Immature natural killer cell (primary cell): ENCODE measurements at places on chromosomes 1 and 21. TPM values are rescaled to one million over a fixed set of nuclear protein-coding genes. Genes with fewer than 3 reads are reported as not detected.
A peak's percentile ranks its signal among the peaks of the same experiment; 100 is the strongest.

GRCh38 chr1:152906023-152906565 lies 2.3 kb upstream of the IVL start:
- H3K36me3 ChIP-seq = no peaks in the 10 kb centered on the region
- peak overlapping the region; percentile 76 for H3K4me3 ChIP-seq
- H3K4me1 ChIP-seq = peaks cover 12% of the 10 kb centered on the region
- peaks cover 8% of the 10 kb centered on the region for H3K27me3 ChIP-seq

- no peak overlapping the region for H3K27ac ChIP-seq
- no peaks in the 10 kb centered on the region for H3K4me1 ChIP-seq
- H3K36me3 ChIP-seq = no peaks in the 10 kb centered on the region
- no peak overlapping the region for H3K4me3 ChIP-seq
Measured at GRCh38 chr1:17599291-17599953, 59.9 kb downstream of the ARHGEF10L start.

DNA sequence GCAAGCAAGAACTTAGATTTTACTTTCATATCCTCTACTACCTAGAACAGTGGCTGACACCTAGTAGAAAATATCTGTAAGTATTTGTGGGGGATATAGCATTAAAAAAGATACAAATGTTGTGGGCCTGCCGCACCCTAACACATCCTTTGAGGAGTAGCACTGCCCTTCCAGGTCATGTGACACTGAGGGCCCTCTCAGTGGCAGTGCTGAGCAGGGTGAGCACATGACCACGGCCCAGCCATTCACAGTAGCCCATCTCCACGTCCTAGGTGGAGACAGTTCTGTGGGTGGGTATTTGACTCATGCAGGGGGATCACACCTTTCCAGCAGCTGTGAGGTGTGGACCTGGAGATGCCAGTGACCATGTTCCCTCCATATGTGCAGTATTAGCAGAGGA lies 108.9 kb downstream of the OMA1 start:
- no peak overlapping the region for H3K27ac ChIP-seq
- H3K27me3 ChIP-seq = no peaks in the 10 kb centered on the region
- H3K4me3 ChIP-seq = no peak overlapping the region
- no peak for DNase-seq
- no peaks in the 10 kb centered on the region for H3K4me1 ChIP-seq
- H3K36me3 ChIP-seq = peaks cover 4% of the 10 kb centered on the region

DNA sequence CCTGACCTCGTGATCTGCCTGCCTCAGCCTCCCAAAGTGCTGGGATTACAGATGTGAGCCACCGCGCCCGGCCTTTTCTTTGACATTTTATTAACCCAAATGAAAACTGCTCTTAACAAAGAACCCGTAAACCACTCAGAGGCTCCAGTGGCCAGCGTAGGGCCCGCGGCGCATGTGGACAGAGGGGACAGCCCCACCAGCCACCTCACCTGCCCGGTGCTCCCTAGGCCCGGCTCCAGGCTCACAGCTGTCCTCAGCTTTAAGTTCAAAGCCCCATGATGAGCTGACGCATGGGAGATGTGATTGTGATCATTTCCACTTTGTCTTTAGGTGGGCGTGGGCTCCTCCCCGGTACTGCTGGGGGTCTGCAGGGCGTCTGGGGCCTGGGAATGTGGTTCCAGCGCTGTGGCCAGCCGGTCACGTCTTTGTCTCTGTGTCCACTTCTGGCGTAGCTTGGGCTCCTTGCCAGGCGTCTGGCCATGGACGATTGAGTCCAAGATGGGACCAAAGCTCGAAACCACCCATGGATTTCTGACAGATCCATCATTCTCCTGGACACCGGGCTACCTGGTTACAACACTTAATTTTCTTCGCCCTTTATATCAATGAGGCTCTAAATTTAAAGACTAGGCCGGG lies 6.9 kb downstream of the PRKCZ start:
- H3K4me3 ChIP-seq = no peak overlapping the region
- peaks cover under 1% of the 10 kb centered on the region for H3K36me3 ChIP-seq
- DNase-seq = no peak
- peaks cover 3% of the 10 kb centered on the region for H3K4me1 ChIP-seq

DNA sequence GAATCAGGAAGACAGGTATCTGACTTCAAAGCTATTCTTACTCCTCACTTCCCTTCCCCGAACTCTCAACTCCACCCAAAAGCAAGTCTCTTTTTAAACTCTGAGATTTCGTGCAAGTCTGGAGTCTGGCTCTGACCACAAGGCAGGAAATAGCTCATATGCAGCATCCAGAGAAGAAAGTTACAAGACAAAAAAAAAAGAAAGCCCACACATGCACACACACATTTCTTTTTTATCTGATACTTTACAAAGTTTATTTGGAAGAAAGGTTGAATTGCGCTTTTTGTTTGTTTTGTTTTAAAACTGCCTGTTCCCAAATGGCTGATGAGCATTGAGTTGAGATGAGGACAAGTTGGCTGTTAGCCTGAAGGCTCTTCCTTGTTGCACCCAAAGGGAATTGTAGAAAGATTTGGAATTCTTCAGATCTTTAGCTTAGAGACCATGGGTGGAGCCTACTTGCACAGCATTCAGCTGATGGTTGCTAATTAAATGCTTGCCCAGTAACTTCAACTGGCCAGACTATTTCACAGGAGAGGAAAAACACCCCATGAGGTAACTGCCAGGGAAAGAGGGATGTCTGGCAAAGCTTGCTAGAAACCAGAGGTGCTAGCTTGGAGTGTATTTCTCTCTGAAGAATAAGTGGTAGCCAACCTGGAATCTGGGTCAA lies 490.3 kb downstream of the TTLL7 start:
- no peak overlapping the region for H3K27ac ChIP-seq
- no peak overlapping the region for H3K4me3 ChIP-seq
- no peaks in the 10 kb centered on the region for H3K4me1 ChIP-seq
- H3K36me3 ChIP-seq = no peaks in the 10 kb centered on the region

DNA sequence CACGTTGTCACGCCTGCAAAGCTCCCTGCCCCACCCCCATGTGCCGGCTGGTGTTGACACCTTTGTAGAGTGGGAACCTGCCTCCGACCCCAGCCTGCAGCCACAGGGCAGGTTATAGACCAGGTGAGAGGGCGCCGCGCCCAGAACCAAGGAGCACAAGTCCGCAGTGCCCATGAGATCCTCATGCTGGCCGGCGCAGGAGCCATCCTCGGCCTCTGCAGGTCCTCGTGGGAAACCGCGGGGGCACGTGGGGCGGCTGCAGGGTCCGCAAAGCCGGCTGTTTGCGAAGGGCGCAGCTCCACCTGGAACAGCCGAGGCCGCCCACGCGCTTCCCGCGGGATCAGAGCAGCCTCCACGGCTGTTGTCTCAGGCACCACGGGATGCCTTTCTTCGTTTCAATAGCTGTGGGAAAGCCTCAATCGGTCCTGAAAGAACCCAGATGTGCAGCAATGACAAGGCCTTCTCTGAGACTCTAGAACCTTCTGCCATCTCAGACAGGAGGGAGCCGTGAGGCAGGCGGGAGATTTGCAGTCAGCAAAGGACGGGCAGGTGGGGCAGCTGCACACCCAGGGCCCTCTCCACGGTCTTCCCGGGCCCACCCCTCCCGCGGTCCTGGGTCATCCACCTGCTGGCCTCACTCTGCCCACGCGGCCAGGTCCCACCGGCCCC lies 29.9 kb downstream of the POFUT2 start:
- H3K27ac ChIP-seq = no peak overlapping the region
- H3K4me1 ChIP-seq = peaks cover 28% of the 10 kb centered on the region
- peaks cover 10% of the 10 kb centered on the region for H3K27me3 ChIP-seq
- no peak for DNase-seq
- no peak overlapping the region for H3K4me3 ChIP-seq
- H3K36me3 ChIP-seq = no peaks in the 10 kb centered on the region

DNA sequence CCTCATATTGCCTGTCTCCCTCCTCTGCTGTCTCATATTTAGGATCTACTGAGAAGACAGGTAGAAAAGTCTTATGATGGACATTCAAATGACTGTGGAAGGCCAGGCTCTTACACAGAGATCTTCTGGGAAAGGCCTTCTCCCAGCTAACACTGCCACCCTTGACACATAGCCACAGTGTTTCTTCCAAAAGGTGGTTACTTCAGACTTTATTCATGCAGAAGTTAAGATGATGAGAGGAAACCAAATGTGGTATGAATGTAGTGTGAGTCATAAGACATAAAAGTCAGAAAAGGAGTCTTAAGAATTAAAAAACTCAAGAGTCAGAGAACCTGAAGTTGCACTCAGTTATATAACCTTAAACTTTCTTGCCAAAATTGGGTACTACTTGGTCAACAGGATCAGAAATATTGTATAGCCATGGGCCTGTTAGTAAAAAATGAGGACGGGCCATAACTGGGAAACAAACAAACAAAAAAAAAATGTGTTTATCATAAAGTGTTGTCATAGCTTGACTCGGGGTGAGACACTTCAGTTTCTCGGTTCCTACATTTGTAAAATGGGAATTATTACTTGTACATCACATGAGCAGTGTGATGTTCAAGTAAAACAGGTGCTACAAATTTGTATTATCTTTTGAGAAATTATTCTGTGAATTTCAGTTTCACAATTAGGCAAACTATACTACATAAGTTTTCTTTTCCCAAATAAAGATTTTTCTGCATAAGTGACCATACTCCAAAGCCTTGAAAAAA lies 1.2 kb upstream of the DENND1B start:
- H3K27ac ChIP-seq = peak overlapping the region; percentile 96
- peaks cover 3% of the 10 kb centered on the region for H3K27me3 ChIP-seq
- H3K36me3 ChIP-seq = no peaks in the 10 kb centered on the region
- DNase-seq = peak; percentile 47
- H3K4me1 ChIP-seq = peaks cover 71% of the 10 kb centered on the region

- H3K4me1 ChIP-seq = peaks cover 2% of the 10 kb centered on the region
- peaks cover 25% of the 10 kb centered on the region for H3K36me3 ChIP-seq
- DNase-seq = no peak
- peaks cover 2% of the 10 kb centered on the region for H3K27me3 ChIP-seq
- H3K27ac ChIP-seq = no peak overlapping the region
Measured at GRCh38 chr1:230237009-230237370, 170.0 kb downstream of the GALNT2 start.

- no peaks in the 10 kb centered on the region for H3K4me1 ChIP-seq
- H3K27ac ChIP-seq = no peak overlapping the region
- H3K36me3 ChIP-seq = no peaks in the 10 kb centered on the region
- DNase-seq = no peak
Measured at GRCh38 chr1:171910786-171911185, 69.5 kb downstream of the DNM3 start.

DNA sequence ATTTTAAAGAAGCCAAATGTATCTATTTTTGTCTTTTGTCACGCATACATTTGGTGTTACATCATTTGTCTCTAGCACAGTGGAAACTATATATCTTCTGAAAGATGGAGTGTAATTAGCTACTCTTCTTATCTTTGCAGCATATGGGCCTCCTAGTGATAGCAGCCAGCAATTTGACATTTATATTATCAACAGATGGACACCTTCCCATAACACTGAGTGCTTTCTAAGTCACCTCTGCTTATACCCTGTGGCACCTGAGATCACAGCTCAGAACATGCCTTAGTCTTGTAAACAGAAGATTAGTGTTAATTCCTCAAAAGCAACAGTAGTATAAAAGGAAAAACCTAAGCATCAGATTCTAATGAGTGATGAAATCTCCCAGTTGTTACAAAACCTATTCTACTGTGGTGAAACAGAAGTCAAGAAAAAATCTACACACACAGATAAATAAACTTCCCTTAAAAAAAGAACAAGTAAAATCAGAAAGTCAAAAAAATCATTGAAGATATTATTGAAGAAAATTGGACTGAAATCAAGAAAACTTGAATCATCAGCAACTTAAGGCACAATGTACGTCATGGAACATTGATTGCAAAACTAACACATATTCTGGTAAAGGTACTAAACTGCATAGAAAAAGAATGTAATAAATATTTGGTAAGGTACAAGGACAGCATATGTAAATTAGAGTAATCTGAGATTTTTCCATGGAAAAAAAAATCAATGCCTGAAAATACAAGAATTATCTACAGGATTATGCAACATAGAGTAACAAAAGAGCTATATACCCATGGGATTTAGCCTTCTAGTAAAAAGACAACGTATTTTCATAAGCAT lies 61.7 kb downstream of the KCNT2 start:
- no peak overlapping the region for H3K27ac ChIP-seq
- H3K36me3 ChIP-seq = no peaks in the 10 kb centered on the region
- no peak for DNase-seq
- no peaks in the 10 kb centered on the region for H3K27me3 ChIP-seq

DNA sequence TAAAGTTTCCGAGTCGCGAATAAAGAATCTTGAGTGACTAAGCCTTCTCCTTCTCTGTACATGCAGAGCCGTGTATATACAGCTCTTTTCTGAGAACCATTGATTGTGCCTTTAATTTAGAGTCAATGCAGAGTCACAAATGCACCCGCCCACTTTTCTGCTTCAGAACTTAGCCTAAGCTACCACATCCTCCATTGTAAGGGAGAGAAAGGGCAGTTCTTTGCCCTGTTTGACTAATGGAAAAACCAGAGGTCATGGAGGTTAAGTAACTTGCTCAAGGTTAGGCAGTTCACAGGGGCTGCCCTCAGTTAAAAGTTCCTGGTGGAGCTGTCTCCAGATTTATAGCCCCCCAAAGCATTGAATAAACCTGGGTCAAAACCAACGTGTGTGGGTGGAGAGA lies 139.6 kb downstream of the TOMM20 start:
- no peaks in the 10 kb centered on the region for H3K36me3 ChIP-seq
- no peaks in the 10 kb centered on the region for H3K4me1 ChIP-seq
- H3K4me3 ChIP-seq = no peak overlapping the region
- no peaks in the 10 kb centered on the region for H3K27me3 ChIP-seq
- no peak for DNase-seq
- no peak overlapping the region for H3K27ac ChIP-seq

DNA sequence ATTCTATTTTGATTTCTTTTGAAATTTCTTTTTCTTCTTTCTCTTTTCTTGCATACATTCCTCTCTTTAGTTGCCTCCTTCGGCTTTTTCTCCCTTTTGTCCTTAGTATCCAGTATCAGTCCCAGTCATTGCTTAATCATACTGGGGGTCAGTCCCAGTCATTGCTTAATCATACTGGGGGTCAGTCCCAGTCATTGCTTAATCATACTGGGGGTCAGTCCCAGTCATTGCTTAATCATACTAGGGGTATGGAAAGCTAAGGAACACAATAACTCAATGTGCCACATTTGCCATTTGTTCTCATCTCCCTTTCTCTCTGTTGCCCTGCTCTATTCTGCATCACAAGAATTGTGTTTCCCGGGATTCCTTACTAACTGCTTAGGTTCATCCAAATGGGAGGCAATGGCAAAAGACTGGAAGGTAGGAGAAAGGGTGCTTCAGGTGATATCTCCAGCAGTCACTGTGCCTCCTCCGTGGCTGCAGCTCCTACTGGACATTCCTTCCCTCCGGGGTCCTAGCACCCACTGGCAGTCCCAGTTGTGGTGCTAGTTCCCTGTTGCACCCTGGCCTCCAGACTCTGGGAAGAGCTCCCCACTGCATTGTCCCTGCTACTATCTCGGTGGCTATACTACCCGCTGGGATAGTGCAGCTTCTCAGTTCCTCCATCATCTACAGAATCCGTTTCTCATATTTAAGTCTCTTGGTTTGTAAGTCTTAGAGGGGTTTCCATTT lies 32.6 kb upstream of the LAMC1 start:
- no peak overlapping the region for H3K4me3 ChIP-seq
- peaks cover 2% of the 10 kb centered on the region for H3K27me3 ChIP-seq
- no peaks in the 10 kb centered on the region for H3K36me3 ChIP-seq

- peaks cover 2% of the 10 kb centered on the region for H3K27me3 ChIP-seq
- DNase-seq = no peak
- H3K27ac ChIP-seq = no peak overlapping the region
- H3K4me3 ChIP-seq = no peak overlapping the region
Measured at GRCh38 chr1:218415726-218416125, 70.6 kb downstream of the TGFB2 start.

IVL gene
- polyA plus RNA-seq = not detected

SAMSN1 gene
- polyA plus RNA-seq = 21.0 TPM

ACTA1 gene
- not detected for polyA plus RNA-seq
